HS-5 (cell line): ENCODE measurements at places on chromosomes 1 and 21.
A peak's percentile ranks its signal among the peaks of the same experiment; 100 is the strongest.

GRCh38 chr21:42991992-42992740 is 17.8 kb downstream of the PKNOX1 start:
- DNase-seq, result peak; percentile 77

GRCh38 chr1:63730211-63730610 is 43.6 kb upstream of the ROR1 start:
- no peak for DNase-seq

DNA sequence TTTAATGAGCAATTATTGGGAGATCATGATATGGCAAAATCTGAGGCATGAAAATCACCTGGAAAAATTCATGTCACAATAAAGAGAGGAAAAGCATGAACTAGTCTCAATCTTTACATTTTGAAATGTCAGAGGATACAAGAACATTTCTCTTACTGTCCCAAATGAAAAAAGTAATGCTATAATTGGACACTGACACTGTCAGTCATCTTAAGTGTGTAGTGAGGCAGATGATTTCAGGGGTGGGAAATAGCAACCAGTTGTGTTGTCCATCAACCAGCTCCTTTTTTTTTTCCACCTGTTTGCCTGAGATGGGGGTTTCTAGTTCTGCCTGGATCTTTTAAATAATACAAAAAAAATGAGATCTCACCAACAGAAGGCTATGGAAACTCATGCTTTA is 646.2 kb downstream of the KCNT2 start:
- DNase-seq, result no peak

DNA sequence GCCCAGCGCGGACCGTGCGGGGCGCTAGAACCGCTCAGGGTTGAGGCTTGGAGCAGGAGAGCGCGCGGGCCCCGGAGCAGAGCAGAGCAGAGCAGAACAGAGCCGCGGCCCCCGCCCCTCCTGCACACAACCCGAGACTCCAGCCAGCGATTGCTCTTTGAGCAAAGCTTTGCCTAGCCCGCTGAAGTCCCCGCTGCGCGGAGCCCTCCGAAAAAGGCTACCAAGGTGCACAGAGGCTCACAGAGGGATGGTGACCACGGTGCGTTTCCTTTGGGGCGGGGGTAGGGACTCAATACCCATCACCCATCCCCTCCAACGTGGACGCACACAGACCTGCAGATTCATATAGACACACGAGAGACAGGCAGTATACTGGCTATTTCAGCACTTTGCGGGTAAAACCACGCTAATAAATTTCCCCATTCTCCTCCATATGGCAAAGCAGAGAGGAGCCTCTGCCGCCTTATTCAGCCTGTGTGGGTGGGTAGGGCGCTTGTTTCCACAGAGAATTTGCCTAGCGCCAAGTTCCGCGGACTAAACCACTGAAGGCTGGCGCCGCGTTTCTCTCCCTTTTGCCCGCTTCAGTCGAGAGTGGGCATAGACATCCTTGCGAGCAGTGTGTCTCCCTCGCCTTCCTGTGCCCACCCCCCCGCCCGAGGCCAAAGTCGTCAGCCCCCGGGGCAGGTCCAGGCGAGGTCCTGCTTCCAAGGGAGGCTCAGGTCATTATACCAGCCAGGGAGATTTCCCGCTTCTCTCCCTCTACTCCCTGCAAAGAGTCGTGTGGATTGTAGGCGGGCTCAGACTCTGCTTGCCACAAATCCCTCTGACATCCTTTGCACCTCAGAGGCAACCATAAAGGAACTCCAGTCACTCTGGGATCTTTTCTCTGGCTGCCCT is 8.5 kb downstream of the HLX start:
- no peak for DNase-seq

DNA sequence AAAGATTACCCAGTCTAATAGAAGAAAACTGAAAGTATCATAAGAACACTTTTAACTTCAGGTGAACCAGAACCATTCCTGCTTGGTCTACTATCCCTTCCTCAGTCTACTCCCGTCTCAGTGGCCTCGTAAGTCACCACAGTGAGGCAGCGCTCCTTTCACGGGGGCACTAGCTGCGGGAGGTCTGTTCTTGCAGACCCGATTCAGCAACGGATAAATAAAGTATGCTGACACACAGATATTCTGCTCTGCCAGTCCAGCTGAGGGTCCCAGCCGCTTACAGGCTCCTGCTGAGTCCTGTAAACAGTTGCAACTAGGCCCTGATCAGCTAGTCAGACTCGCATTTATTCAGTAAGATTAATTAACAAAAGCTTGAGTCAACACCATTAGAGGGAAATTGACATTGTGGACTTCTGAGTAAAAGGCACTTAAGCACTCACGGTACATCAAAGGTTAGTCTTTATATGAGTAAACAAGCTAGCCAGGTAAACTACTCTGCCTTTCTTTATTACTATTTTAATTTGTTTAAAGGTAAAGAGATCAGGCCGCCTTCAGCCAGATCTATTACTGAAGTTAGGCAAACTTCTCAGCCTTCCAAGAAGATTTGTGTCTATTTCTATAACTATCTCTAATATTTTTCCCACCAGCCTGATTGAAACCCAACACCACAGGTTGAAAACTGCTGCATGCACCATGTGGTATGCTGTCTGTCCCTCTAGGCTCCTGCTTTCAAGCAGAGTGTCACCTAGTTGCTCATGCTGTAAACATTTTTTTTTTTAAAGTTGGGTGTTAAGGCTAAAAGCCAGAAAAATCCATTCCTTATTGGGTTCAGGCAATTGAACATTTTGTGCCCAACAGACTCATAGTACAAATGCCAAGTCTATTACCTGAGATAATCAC is 87.7 kb downstream of the INTS7 start:
- DNase-seq, result no peak

- DNase-seq, result no peak
These were observed 10.4 kb upstream of the GALE start for GRCh38 chr1:23810818-23811540.

DNA sequence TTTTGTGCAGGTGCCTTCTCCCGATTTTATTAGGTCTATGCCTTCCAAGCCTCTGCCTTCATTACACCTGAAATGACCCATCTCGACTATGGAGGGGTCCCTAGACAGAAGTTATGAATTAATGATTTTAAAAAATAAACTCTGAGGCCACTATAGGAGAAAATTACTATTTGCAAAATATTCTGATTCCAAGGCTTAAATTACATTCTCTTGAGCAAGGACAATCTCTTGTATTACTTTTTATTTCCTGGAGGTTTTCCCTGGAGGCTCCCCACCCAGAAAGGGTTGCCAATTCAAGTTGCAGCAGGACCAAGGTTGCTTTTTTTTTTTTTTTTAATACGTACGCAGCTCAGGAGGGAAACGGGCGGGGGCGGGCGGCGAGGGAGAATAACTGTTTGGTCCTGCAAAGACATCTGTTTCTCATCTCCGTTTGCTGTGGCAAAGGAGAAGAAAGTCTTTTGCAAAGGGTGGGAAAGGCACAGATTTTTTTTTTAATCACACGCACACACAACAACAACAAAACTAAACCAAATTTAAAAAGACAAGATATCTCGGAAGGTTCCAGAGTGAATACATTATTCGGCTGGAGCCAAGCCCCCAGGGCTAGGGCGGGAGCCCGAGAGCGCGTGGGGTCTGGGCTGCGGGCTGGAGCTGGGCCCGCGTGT is 618 bp upstream of the SERTAD4 start:
- no peak for DNase-seq

- peak; percentile 36 for DNase-seq
These were observed 359.8 kb downstream of the LTN1 start for GRCh38 chr21:28632755-28633408.

DNA sequence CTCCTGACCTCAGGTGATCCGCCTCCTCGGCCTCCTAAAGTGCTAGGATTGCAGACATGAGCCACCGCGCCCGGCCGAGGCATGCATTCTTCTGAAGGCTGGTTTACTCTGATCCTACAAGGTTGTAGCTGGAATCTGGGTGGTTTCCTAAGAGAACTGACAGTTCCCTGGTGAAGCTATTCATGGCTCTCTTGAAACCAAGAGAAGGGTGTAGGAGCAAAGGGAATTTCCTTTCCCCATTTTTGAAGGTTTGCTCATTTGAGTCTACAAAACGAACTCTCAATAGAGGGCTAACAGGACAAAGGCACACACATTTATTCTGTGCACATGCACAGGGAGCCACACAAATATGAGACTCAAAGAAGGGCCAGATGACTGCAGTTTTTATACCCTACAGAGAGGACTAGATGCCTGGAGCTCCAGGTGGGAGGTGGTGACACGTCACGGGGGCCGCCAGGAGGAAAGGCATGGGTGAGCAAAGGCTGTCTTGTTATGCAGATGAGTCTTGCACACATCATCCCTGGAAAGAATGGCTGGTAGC is 49.5 kb upstream of the ERRFI1 start:
- DNase-seq, result no peak

DNA sequence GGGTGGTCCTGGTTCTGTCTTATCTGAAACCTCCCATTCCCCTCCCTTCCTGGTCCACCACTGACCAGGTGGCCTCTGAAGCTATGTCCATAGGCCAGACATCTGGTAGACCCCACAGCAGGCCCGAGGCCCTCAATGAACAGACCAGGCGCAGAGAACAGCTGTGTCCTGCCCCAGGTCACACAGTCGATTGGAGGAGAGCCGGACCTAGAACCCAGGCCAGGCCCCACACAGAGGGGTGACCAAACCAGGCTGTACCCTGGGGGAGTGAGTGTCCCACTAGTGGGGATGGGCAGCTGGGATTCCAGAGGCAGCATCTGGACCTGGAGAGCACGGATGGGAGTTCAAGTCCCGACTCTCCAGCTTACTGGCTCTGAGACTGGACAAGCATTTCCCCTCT is 29.2 kb downstream of the RNU1-1 start:
- DNase-seq, result no peak

DNA sequence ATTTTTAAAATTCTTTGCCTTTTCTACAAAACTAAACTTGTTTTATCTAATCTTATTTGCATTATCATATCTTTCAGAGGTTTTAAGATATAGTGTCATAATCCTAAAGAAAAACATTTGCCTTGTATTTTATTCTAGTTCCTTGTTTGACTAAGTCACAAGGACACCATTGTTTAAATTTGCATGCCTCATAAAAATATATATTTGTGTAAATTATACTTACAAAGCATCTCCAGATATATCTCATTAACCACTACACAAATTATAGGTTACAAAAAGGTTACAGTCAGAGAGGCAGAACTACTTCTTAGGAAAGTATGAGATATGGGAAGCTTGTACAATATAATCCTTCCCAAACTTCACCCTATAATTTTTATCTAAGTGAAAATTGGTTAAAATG is 4.2 kb upstream of the RGS13 start:
- DNase-seq, result no peak

- DNase-seq, result no peak
These were observed 34.0 kb upstream of the BCAR3 start for GRCh38 chr1:93715529-93716126.

GRCh38 chr21:18617291-18617690 is 213.7 kb upstream of the TMPRSS15 start:
- no peak for DNase-seq

- DNase-seq, result no peak
These were observed 18.9 kb upstream of the IPP start for GRCh38 chr1:45769261-45769932.

- DNase-seq, result no peak
These were observed 7.1 kb upstream of the ZNF697 start for GRCh38 chr1:119655154-119655553.

DNA sequence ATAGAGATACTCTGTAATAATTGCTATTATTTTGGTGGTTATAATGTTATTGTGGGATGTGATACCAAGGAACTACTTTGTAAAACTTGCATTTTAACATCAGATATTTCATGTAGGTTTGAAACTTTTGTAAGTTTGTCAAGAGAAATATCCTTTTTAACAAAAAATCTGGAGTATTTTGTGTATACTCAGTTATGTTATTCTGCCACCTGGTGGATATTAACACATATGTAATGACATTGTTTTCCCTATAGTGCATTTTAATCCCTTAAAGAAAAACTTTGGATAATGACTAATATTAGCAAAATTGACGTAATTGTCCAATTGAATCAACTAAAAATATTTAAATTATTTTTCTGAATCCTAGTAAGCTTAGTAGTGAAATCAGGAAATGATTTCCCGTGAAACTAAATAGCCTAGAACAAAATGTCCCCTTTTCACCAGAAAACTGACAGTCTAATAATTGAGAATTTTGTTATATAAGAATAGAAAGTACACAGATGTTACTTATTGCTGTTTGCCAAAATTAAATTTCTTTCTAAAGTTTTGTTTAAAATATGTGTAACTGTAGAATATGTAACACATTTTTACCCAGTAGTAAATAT is 39.6 kb downstream of the KCTD3 start:
- no peak for DNase-seq

DNA sequence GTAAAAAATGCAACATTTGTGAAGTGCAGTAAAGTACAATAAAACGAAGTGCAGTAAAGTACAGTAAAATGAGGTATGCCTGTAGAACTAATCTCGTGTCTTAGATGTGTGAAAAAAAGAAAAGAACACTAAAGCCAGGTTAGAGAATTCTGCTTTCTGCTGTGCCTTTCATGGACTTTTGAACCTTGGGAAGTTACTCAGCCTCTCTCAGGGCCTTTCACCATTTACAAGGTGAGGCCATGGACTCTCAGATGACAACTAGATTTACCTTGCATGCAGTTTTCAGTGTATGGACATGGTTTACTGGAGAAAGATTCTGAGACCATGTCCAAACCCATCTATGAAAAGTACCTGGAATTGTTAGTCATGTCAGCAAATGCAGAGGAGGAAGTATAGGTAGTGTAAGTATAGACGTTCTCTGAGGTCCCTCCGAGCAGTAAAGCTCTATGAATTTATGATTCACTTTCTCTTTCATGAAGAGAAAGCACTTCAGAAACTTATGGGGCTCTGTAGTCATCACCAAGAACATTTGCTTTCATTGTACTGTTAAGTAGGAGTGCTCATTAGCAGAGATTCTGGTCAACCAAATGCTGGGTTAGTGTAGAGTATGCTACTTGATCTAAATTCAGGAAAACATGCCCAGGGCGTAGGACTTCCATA is 143.1 kb downstream of the CACNA1E start:
- DNase-seq, result no peak

GRCh38 chr1:229094476-229095311 is 176.2 kb upstream of the RAB4A start:
- DNase-seq, result no peak

- DNase-seq, result no peak
These were observed 116.8 kb downstream of the LRRC53 start for GRCh38 chr1:74395571-74395970.

DNA sequence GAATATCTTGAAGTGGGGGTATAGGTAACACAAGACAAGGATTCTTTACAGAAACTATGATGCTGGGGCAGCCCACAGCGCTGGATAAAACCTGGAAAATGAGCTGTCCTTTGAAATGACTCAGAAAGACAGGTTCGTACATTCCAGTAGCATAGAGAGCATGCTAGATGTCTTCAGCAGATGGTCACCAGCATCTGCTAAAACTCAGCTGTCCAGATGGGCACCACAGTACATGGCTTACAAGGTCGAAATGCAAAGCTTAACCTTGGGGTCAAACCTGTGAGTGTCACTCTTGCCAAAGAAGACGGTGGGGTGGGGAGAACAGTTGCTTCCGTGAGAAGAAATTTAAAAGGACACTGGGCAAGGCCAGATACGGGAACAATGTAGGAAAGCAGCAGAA is 41.3 kb upstream of the TRIM45 start:
- no peak for DNase-seq

GRCh38 chr1:170790651-170791071 is 126.7 kb downstream of the PRRX1 start:
- DNase-seq, result no peak
